ENCODE measurements at places on chromosomes 7 and 10. TPM values are rescaled to one million over a fixed set of nuclear protein-coding genes. Genes with fewer than 3 reads are reported as not detected.

DNA sequence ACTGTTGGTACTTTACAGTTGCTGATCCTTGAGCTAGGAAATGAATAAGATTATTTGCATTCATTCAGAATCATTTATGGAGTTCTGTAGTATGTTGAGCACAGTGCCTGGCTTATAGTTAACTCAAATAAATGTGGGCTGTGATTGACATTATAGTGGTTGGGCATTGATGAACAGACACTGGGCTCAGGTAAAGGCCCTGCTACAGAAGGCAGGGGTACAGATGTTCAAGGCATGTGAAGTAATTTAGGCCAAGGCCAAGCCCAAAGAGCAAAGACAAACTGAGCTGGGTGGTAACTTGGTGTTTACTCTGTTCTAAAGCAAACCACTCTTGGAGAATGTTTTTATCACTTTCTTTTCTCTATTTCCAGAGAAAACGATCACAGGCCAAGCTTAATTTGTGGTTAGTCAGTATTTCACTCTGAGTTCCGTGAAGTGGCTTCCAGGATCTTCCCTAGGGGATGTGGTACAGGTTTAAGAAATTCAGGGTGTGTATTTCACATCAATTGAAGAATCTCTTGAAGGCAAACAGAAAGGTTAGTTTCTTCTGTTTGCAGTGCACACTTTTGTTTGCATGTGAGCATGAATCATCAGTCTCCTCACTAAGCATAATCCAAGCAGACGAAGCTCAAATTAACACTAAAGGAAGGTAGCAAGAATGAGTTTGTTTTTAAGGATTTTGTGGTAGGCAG is 113.9 kb upstream of the PRR15 start:
- no peak for DNase-seq

DNA sequence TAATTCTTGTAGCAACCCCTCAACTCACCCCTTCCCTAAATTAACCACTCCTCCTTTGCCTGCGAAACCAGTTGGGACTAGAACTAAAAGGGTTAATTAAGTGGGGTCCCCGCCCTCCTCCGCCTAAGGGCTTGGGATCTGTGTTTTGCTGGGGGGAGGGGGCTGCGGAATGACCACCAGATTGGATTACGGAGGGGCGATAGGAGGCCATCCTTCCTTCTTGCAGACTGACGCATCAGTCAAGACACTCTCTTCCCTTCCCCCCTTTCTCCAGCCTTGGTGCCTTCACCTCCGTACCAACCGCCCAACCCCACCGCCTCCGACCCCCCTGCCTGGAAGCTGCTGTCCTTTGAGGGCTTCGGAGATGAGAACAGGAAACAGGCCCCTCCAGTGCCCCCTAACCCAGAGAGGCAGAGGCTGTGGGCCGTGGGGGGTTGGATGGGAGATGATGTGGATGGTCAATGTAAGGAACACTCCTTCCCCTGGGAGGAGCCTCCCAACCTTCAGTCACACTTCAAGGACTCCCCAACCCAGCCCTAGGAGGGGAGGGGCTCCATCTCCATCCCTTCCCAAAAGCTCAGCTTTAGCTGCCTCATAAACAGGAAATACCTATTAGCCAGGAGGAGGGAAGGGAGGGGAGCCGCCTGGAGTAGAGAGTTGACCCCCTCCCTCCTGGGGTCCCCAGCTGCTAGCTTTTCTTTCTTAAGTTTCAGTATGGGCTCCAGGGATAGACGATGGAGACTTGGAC is 997 bp upstream of the LDB1 start:
- DNase-seq, result no peak

The REPIN1 gene
- polyA plus RNA-seq, result 46.3 TPM

The CLDN3 gene
- polyA plus RNA-seq, result not detected

DNA sequence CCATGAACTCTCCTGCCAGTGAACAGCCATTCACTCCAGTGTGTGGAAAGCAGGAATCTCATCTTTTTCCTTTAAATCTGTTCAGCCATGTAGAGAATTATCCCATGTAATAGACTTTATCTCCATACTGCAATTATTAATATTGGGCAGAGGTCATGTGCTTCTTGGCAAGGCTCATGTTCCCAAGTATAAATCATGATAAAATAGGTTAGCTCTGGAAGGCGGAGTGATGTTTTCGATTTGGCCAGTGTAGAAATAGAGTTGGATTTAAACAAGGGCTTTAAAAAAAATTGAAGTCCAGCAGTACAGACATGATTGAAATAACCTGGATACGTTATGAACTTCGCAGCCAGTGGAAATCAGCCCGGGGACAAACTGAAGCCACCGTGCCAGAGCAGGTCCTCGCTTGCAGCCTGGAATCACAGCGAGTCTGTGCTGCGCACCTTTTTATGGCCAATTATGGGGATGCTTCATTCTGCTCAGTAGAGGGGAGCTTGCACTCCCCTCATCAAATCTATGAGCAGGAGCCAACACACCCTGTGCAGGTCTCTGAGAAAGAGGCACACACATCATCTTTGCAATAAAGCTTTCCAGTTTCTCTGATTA is 654.0 kb upstream of the MKI67 start:
- DNase-seq, result no peak

DNA sequence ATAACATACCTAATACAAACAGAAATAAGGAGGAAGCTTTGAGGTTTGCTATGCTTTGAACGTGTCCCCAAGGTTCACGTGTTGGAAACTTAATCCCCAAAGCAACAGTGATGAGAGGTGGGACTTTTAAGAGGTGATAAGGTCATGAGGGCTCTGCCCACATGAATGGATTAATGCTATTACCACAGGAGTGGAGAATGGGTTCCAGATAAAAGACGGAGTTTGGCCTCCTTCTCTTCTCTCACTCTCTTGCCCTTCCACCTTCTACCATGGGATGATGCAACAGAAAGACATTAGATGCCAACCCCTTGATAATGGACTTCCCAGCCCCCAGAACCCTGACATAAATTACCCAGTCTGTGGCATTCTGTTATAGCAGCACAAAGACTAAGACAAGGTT is 9.6 kb downstream of the ITGB1 start:
- DNase-seq, result no peak

DNA sequence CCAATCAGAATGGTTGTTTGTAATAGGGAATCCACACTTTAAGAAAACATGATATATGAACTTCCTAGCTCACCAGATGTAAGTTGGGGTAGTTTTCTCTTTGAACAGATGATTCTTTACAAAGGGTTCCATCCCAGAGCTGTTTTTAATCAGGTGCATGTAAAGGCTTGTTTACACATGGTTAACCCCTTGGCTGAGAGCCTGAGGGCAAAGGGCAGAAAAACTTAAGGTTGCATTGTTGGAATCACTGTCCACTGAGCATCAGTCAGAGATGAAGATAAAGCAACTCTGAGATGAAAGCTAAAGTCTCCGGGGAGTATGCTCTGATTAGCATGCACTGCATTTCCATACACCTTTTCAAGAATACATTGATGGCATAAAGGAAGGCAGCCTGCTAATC is 518.2 kb downstream of the SORCS3 start:
- no peak for DNase-seq

The ERVW-1 gene
- polyA plus RNA-seq, result not detected

- no peak for DNase-seq
These were observed 2.7 kb downstream of the NKX1-2 start for GRCh38 chr10:124446830-124447750.

The SLC26A3 gene
- not detected for polyA plus RNA-seq

GRCh38 chr10:60707841-60708240 is 70.4 kb upstream of the CDK1 start:
- no peak for DNase-seq

GRCh38 chr10:2978574-2979273 is 88.6 kb upstream of the PFKP start:
- DNase-seq, result no peak

GRCh38 chr7:92609921-92610518 is 19.8 kb upstream of the FAM133B start:
- DNase-seq, result no peak

DNA sequence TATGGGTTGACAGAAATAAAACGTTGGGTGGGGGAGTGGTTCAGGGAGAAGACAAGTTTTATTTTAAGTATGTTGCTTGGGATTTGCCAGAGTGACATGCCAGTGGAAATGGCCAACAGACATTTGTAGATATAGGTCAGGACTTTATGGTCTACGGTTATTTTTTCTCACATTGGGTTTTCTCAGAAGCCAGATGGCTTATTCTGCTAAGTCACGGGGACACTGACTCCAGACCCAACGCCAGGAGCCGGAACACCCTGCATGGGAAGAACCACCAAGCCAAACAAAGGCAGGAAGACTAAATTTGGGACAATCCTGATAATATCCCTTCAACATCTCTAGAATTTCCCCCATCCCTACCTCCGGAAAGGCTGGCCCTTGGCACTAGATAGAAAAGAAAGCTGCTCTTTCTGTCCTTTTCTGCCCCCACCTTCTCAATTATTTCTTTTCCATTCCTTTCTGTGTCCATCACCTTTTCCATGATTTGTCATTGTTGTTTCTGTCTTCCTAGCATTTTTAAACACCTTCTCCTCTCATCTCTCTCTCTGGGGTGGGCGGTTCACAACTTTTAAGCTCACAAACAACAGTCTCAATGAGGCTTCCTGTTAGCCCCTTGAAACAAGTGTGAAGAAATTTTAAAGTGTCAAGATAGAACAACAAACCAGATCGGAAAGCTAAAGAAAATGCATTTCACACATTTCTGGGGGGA is 44.7 kb downstream of the TBXAS1 start:
- no peak for DNase-seq

The AKR1C2 gene
- polyA plus RNA-seq, result not detected

The IL15RA gene
- 1.9 TPM for polyA plus RNA-seq

DNA sequence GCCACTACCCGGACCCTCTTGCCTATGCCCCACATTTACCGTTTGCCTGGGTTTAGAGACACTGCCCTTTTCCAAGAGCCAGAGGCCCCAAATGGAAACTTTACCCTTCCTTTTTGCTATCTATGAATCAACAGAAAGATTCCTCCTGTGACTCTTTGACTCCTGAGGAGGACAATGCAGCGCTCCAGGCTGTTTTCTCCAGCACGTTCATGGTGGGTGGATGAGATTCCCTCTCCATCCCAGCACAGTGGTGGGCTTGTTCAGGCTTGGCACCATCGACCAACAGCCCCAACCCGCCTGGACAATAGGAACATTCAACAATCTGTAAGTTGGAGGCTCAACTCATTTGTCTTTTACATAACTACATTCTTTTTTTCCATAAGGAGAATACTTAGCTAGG is 55.9 kb downstream of the DLD start:
- no peak for DNase-seq

DNA sequence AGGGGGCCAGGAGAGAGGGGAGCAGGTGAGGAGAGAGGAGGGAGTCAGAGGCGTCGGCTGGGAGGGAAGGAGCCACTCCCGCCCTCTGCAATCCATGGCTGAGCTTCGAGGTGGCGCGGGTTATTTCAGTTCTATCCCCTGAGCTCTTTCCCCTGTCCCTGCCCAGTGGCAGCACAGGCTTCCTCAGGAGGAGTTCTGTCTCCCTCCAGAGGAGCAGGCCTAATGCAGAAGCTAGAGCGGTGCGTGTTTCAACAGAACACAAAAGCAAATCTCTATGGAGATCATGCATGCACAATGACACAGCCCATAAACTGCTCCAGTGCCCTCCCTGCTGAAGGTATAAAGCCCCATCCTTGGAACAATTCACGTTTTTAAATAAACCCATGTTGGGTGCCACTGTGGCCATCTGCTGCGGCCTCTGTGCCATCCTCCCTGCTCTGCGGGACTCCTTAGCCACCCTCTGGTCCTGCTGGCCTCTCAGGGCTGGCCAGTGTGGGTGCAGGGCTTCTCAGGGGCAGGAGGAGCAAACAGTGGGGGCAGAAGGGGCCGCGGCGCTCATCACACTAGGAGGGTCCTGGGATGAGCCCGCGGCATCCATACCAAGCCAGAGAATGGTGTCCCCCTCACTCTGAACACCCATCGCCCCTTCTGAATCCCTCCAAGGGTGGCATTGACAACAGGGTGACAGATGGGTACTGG is 192.6 kb upstream of the LYZL2 start:
- no peak for DNase-seq
